ENCODE measurements at places on chromosomes 2 and 18. TPM values are rescaled to one million over a fixed set of nuclear protein-coding genes. Genes with fewer than 3 reads are reported as not detected.

TUBA4B gene
- not detected for polyA plus RNA-seq

SOX11 gene
- polyA plus RNA-seq, result not detected

CCDC68 gene
- not detected for polyA plus RNA-seq

TLX2 gene
- not detected for polyA plus RNA-seq

PLGLB1 gene
- 1.5 TPM for polyA plus RNA-seq

PLEK gene
- polyA plus RNA-seq, result 110 TPM

ARHGAP15 gene
- polyA plus RNA-seq, result 190 TPM

CNDP1 gene
- polyA plus RNA-seq, result not detected

MRO gene
- not detected for polyA plus RNA-seq

All from IgD-negative memory B cell (primary cell).